ENCODE measurements at places on chromosomes 16 and 17.

GRCh38 chr16:50146479-50147435 lies 6.3 kb upstream of the TENT4B start:
- DNase-seq = no peak

- DNase-seq = no peak
Observed at GRCh38 chr16:1816396-1817275, 10.0 kb downstream of the HAGH start.

DNA sequence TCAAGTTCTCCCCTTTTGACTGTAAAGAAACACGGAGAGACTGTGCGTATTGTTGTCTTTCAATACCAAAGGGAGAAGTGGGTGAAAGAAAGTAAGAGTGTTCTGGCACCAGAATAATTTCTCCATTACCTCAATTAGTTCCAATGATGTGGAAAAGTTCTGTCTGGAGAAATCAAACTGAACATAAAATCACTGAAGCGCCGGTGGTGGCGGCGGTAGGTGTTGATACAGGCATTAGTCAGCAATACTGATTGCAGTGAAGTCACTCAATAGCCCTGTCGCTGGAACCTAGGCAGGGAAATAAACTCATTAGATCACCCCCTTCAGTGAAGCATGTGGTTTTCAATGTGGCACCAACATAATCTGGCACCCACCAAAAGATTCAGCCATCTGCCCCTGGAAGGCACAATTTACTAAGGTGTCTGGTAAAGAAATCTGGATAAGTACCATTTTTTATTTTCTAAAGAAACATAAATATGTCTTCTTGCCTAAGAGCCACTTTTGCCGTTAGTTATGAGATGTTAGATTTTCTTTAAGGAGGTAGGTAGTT lies 274.2 kb upstream of the SOX9 start:
- no peak for DNase-seq

DNA sequence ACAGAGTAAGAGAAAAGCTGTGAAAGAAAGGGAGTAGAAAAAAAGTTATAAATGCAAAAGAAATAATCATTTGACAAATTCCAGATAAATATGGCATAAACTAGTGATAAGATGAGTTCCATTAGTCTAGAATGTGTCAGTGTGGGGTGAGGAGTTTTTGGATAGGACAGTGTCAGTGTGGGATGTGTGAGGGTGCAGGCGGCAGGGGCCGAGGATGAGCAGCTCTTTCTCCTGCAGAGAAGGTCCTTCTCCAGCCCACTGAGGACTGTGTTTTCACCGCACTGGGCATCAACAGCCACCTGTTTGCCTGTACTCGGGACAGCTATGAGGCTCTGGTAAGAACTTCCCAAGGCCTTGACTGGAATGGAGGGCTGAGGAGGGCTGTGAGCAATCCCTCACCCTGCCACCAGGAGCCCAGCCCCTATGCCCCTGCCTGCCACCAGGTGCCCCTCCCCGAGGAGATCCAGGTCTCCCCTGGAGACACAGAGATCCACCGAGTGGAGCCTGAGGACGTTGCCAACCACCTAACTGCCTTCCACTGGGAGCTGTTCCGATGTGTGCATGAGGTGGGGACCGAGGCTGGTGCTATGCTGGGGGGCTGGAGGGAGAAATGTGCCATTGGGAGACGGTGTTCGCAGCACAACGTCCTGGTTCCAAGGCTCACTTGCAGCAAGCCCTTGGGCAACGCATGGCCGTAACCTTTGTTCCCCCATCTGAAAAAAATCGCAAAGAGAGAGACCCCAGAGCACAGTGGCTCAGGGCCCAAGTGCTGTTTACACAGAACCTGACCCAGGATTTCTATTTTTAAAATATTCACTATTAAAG lies 13.1 kb downstream of the RAPGEFL1 start:
- peak; percentile 60 for DNase-seq

GRCh38 chr17:60586288-60586974 lies 13.6 kb upstream of the PPM1D start:
- peak; percentile 20 for DNase-seq

Measured in HEK293T (cell line).